CD8-positive, alpha-beta T cell (primary cell): ENCODE measurements at places on chromosomes 13 and 19.

DNA sequence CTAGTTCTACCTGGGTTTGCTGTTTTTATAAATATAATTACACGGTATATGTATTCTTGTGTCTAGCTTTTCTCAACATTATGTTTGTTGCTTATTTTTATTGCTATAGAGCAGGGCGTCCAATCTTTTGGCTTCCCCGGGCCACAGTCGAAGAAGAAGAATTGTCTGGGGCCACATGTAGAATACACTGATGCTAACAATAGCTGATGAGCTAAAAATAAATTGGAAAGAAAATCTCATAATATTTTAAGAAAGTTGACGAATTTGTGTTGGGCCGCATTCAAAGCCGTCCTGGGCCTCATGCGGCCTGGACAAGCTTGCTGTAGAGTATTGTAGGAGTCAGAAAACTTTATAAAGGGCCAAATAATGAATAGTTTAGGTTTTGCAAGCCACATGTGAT lies 33.9 kb downstream of the GPR12 start:
- no peak for DNase-seq

GRCh38 chr13:25752957-25753551 lies 298.8 kb downstream of the SHISA2 start:
- no peak for DNase-seq

- no peak for DNase-seq
These were observed 3.5 kb downstream of the KEAP1 start for GRCh38 chr19:10499550-10500246.

DNA sequence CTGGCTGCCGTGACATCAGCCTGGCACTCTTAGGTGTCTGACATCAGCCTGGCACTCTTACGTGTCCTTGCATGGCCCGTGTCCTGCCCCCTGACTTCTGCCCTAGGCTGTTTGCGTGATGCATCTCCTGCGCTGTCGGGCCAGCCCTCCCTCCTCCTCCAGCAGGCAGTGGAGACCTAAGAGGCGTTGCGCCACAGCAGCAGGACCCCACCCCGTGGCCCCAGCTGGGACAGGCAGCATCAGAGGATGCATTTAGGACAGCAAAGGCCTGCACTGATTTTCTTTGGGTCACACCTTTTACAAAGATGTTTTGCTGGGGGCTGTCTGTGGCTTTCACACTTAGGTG lies 65.3 kb downstream of the GPR12 start:
- no peak for DNase-seq

DNA sequence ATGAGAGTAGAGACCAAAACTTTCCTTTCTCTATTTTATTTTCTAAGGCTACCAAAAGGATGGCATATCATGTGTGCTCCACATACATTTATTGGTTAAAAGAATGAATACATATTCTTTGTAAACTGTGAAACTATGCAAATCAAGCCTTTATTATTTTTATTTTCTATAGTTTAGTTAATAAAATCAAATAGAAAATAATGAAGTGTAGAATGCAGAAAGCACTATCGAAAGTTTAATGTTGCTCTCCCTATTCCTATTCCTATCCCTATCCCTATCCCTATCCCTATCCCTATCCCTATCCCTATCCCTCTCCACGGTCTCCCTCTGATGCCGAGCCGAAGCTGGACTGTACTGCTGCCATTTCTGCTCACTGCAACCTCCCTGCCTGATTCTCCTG lies 60.3 kb downstream of the ZNF100 start:
- no peak for DNase-seq
